ENCODE measurements at places on chromosomes 5 and 9.

DNA sequence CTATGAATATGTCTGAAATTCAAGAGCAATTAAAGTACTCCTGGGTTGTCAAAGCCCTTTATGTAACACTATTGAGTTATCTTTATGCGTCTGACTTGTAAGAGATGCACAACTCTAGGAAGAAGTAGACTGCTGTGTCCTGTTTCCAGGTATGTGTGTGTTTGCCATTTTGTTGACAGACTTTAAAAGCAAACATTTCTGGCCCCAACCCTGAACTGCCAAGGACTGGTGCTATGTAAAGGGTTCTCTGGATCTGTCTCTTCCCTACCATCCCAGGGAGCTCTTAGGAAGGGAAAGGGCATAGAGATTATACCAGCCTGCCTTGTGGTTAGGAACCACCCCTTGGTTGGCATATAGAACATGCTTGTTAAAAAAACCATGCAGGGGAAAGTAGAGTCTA lies 12.1 kb downstream of the SLC22A5 start:
- no peak for DNase-seq

- no peak for DNase-seq
Measured at GRCh38 chr5:72955143-72955767, 586 bp upstream of the FCHO2 start.

GRCh38 chr9:137114613-137115393 lies at the start of gene DPP7:
Gene DPP7 (minus strand): TSS chr9:137114733. CDS start chr9:137114713, 20 bp downstream.
- DNase-seq, result no peak

DNA sequence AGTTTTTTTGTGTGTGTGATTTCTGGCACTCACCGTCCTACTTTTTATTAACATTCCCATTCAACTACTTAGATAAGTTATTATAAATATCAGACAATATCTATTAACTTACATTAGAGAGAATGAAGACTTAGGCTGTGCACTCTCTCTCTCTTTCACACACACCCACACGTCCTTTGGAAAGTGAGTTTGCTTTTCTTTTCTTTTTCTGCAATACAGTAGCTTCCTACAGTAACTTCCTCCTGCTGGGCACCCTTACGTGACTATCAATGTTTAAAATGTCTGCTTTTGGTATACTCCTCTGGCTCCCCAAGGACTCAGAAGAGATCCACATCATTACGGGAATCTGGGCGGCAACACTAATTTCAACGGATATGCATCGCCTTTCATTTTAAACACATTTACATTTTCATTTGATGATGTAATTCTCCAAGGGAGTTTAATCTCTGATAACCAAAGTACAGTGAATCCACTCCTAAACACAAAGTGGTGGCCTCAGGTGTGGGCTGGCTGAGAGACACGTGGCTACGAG lies 179.5 kb downstream of the MAPKAP1 start:
- DNase-seq, result no peak

DNA sequence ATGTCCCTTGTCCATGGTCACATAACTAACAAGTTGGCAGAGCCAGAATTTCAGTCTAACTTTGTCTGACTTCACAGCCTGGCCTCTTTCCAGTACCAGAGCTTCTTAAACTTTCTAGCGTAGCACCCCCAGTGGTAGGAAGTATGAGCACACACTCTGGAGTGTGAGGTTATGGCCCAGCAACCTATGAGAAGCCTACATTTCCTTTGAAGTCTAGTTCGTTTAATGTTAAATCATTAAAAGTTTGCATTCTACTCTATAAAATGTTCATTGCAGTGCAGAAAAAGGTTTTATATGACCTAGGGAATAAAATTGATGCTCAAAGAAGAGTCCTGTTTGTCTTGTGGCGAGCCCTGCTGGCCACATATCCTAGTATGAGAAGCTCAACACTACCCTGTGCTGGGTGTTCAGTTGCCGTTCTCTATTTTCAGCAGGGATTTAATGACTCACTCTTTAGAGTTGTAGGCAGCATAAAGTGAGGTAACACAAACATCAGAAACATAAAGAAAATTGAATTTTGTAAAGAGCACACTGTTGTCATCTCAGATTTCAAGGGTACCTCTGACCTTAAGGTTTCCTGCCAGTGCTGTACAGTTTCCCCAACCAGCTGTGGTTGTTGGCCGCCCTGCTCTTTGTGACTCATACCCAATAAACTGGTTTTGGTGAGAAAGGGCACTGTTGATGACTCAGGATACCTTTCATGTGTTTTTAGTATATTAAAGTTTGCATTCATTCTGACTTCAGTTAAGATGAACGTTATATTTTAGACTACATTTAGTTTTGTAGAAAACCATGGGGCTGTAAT lies 14.3 kb downstream of the MCCC2 start:
- no peak for DNase-seq

DNA sequence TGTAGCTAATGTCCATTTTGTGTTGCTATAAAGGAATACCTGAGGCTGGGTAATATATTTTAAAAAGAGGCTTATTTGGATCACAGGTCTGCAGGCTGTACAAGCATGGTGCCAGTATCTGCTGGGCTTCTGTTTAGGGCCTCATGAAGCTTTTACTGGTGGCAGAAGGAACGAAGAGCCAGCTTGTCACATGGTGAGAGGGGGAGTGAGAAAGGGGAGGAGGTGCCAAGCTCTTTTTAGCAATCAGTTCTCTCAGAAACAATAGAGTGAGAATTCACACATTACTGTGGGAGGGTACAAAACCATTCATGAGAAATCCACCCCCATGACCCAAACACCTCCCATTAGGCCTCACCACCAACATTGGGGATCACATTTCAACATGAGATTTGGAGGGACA lies 340.9 kb downstream of the RASEF start:
- no peak for DNase-seq
